ENCODE measurements at places on chromosomes 4 and X.

- DNase-seq, result no peak
These were observed 37.8 kb upstream of the EXOC1L start for GRCh38 chr4:55781812-55782211.

GRCh38 chrX:15854080-15854655 is 445 bp downstream of the AP1S2 start:
- peak; percentile 10 for DNase-seq

DNA sequence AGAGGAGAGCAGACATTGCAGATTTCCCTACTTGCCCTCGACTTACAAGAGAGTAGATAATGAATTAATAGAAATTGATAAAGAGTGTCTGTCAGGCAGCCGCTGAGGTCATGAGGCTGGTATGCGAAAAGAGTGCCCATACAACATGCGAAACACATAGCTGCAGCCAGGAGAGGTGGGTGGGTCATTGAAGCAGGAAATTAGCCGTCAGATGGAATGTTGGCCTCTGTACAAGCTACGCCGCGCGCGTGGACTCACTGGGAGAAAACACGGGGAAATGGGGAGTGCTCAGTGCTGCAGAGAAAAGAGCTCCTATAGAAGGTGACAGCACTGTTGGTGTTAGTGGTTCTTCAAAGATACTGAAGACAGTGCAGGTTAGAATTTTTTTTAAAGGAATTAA is 125.1 kb downstream of the RAPGEF2 start:
- DNase-seq, result no peak

DNA sequence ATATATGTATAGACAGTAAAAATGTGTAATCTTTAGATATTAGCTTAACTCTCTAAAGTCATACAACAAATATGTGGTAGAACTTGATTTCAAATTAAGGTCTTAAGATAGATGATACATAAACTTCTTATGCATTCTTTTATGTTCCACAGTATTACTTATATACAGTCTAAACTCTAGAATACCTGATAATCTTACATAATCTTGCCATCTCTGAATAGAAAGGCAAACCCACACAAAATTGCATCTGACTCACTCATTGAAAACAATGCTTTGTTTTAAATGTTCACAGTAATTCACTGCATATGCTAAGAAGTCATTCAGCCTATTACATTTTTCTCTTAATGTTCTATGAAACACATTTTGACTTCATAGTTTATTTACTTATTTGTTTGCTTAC is 10.1 kb downstream of the SULT1B1 start:
- DNase-seq, result no peak

DNA sequence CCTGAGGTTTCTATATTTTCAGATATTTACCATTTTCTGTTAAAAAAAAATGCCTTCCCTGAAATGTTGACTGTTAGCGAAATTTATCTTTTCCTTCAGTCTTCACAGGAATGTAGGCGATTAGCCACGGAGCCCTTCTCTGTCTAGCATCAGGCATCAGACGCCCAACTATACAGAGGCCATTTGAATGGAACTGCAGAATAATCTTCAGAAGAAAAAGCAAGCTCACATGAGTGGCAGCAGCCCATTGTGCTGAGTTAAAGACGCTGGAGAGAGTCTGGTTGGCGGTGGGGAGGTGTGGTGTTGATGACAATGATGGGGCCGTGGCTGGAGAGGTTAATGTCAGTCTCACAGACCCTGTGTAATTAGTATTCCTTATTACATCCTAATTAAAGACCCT is 196.8 kb upstream of the LEF1 start:
- DNase-seq, result no peak

GRCh38 chrX:2487366-2487765 is 13.4 kb downstream of the DHRSX start:
- DNase-seq, result no peak

DNA sequence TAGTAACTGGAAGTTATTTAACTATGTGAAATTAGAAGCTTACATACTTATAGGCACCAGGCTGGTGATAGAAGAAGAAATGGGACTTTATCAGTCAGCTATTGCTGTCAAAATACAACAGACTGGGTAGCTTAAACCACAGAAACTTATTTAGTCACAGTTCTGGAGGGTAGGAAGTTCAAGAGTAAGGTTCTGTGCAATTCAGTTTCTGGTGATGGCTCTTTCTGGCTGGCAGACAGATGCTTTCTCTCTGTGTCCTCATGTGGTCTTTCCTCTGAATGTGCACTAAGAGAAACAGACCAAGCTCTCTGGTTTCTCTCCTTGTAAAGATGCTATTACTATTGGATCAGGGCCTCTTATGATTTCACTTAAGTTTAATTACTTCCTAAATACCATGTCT is 92.1 kb upstream of the ANKRD50 start:
- no peak for DNase-seq

Measured in stimulated activated CD4-positive, alpha-beta T cell treated with anti-CD3 and anti-CD28 coated beads, TNF-alpha, amount 100 ng/mL, for 4 hours (primary cell).